Urinary bladder (tissue), 4 donors: ENCODE measurements at places on chromosomes 16 and 17. TPM values are rescaled to one million over a fixed set of nuclear protein-coding genes. Genes with fewer than 3 reads are reported as not detected.

CD300LF gene
- polyA plus RNA-seq: 1.3 TPM

ZNF469 gene
- 1.3 TPM for polyA plus RNA-seq

CCL1 gene
- polyA plus RNA-seq: not detected

MMP2 gene
- polyA plus RNA-seq: 430 TPM

NUPR1 gene
- polyA plus RNA-seq: 549 TPM

KRT14 gene
- 0.14 TPM for polyA plus RNA-seq

HLF gene
- 31.4 TPM for polyA plus RNA-seq

CACNG3 gene
- polyA plus RNA-seq: not detected

KRT15 gene
- 11.9 TPM for polyA plus RNA-seq

KIF18B gene
- 0.20 TPM for polyA plus RNA-seq

DYNLRB2 gene
- 0.77 TPM for polyA plus RNA-seq

- no peak for DNase-seq
Measured at GRCh38 chr17:10087355-10087754, 111.1 kb downstream of the GAS7 start.

- no peak for DNase-seq
Measured at GRCh38 chr16:77207030-77207429, 7.8 kb downstream of the SYCE1L start.

GRCh38 chr17:73901661-73902415, 257.6 kb upstream of the SDK2 start:
- no peak for DNase-seq

DNA sequence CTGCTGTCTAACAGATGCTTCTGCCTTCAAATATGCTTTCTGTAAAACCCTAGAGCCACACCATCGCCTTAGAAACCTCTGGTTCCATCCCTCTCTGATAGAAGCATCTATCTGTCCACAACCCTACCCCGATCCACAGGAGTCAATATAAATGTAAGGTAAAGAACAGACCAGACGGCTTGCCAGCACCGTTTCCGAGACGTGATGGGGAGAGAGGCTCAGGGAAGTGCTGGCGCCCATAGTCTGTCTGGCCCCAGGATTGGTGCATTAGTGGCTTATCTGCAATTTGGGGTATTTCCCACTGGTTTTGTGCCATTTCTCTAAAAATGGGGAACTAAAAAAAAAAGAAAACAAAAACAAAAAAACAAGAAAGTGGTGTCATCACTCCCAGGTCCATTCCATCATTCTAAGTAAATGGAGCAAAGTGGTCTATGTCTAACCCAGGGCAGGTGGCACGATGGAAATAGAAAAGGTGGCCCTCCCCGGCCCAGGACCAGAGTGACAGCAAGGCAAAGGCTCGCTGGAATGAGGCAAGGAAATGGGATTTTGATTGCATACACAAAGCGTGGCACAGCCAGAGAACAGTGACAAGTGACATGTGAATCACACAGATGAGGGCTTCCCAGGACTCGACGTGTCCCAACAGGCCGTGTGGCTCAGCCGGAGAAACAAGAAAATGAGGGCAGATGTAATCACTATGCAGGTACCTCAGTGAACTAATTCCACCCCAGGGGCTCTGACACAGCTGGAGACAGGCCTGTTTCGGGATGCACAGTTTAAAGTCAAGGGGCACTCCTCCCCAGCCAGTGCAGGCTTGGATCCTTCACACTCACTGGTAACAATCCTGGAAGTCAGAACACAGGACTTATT, 125.6 kb downstream of the GAS7 start:
- DNase-seq: peak; percentile 61

DNA sequence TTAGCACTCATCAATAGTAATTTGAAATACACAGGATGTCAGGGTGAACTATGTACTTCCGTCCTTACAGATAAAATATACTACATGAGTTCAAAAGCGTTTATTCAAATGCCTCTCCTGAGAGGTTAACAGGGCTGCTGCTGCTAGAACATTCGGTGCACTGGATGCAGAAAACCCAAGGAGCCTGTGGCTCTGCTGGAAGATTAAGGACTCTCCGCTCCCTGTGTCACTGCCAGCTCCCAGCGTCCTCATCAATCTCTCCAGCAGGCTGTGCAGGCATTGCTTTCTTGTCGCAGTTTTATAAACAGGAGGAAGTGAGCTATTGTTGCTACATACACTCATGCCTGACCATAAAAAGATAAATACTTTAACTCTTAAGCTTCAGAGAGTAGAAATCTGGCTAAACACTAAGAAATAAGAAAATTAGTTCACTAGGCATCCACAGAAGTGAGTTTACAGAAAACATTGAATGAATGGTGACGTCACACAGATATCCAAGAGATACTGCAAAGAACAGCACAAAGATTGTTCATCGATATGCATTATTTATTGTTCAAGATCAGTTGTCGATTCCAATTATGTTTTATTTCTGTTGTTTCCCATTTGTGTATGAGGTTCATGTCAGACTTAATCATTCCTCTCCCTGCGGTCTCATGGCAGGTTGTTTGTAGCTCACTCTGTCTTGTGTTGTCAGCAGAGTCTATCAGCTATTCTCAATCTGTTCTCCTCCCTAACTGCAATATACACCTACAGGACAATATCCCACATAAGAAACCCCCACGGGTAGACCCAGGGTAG, 127.9 kb upstream of the MON1B start:
- no peak for DNase-seq

- no peak for DNase-seq
Measured at GRCh38 chr17:82865274-82865673, 25.5 kb upstream of the ZNF750 start.

DNA sequence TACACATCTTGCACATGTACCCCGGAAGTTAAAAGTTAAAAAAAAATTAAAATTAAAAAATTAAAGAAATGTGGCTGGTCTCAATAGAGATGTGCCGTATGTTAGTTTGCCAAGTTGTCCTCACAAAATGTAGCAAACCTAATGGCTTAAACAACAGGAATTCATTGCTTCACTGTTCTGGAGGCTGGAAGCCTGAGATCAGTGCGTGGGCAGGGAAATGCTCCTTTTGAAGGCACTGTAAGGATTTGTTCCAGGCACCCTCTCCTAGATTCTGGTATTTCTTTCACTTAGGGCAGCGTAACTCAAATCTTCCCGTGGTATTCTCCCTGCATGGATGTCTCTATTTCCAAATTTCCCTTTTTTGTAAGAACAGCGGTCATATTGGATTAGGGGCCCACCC, 32.7 kb upstream of the MON1B start:
- no peak for DNase-seq

DNA sequence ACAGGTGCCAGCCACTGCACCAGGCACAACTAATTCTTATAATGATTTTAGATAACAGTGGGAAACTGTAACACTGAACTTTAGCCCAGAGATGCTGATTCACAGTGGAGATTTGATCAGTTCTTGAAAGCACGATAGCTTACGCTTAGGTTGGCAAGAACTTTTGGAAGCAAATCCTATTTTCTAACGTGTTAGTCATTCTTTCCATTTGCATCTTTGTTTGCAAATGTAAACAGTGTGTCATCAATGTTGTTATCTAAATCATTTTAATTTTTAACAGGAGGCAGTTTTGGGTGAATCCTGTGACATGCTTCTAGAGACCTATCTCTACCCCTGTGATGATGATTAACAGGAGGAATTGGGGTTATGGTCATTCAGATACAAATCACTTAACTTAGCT, 35.7 kb upstream of the GNA13 start:
- DNase-seq: no peak

- no peak for DNase-seq
Measured at GRCh38 chr17:77746896-77747554, 211.5 kb upstream of the TNRC6C start.

GRCh38 chr16:83533193-83533592, 274.6 kb upstream of the HSBP1 start:
- no peak for DNase-seq

DNA sequence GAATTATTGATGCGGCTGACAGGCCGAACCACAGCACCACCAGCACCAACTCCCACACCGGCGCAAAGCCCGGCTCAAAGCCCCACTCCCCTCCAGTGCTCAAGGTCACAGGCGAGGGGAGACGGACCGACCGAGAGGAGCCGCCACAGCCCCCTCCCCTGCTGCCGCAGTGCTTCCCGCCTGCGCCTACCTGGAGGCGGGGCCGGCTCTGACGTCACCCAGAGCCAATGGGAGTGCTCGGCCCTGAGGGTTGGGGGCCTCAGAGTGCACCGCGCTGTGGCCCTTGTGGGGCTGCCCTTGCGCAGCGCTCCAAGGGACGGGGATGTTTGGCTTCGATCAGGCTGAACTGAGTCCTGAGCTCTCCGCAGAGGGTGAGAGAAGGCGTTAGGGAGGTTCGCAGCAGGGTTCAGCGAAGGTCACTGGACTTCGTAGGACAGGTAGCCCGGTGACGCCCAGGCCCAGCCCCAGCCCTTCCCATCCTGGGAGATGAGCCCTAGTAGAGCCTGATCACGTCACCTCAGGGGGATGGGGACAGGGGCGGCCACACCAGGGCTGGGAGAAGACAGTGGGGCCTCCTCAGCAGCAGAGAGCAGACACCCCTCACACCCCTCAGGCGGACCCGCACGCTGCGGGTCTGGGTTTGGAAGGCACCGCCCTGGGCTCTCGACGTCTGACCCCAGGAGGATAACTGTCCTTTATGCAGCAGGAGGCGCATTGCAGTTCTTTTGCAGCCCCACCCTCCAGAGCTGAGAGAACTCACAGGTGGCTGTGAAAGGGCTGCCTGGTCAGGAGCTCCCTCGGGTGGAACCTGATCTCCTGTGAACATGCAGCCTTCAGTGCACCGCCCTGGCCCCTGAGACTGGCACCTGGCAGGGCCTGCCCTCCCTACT, 1.5 kb downstream of the NDRG4 start:
- no peak for DNase-seq

GRCh38 chr17:6592173-6592572, 35.8 kb upstream of the PITPNM3 start:
- DNase-seq: no peak

GRCh38 chr17:13736916-13737315, 135.2 kb upstream of the HS3ST3A1 start:
- no peak for DNase-seq

GRCh38 chr17:75182319-75182568, 515 bp downstream of the SUMO2 start:
- no peak for DNase-seq

- DNase-seq: no peak
Measured at GRCh38 chr16:81432937-81433557, 11.6 kb upstream of the CMIP start.

GRCh38 chr16:146646-147045, 5.8 kb upstream of the HBZ start:
- no peak for DNase-seq

- no peak for DNase-seq
Measured at GRCh38 chr16:68402748-68403040, 45.6 kb downstream of the SMPD3 start.

DNA sequence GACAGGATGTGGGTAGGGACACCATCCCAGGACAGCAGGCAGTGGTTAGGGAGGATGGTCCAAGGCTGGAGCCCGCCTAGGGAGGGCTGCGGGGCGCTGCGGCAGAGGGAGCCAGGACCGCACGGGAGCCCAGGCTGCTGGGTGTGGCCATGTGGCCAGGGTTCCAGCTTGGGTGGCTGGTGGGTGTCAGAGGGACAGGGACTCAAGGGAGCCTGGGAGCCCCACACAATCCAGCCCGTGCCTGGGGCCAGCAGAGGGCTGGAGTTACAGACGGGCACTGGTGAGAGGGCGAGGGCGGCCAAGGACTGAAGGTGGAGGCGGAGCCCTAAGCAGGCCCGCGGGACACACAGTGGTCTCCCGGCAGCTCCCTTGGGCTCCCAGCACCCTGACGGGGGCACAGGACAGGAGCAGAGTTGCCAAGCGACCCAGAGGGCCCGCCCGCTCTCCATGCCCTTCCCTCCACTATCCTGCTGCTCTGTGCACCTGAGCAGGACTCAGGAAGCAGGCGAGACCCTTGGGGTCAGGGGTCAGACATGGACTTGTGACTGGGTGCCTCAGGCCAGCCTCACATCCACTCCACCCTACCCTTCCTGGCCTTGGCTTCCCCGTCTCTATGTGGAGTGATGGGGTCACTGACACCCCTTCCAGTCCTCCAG, 7.1 kb downstream of the MRPL28 start:
- no peak for DNase-seq

- DNase-seq: no peak
Measured at GRCh38 chr16:88886420-88886844, 20.0 kb upstream of the PABPN1L start.

- DNase-seq: no peak
Measured at GRCh38 chr16:24853169-24853824, 7.5 kb downstream of the SLC5A11 start.

- no peak for DNase-seq
Measured at GRCh38 chr16:12341423-12341822, 364.9 kb downstream of the SNX29 start.

GRCh38 chr16:17235147-17235815, 235.5 kb downstream of the XYLT1 start:
- no peak for DNase-seq

GRCh38 chr17:9052921-9053320, 31.6 kb downstream of the NTN1 start:
- DNase-seq: no peak

GRCh38 chr16:5706211-5706610, 608.6 kb upstream of the EEF2KMT start:
- no peak for DNase-seq

DNA sequence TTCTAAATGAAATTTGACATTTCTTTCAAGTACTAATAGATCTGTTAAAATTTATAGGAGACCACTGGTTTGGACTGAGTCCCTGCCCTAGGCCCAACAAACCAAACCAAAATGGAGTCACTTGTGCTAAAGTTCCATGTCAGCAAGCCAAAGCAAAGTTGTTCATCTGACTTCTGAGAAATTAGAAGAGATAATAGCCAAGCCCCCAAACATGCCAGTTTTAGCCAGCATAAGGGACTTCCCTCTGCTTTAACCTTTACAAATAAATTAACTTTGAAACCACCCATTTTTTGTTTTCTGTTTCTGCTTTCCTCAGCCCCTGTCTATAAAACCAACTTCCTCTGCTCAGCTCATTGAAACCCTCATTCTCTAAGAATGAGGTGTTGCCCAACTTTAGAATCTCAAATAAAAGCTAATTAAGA, 18.9 kb downstream of the CDR2 start:
- no peak for DNase-seq

DNA sequence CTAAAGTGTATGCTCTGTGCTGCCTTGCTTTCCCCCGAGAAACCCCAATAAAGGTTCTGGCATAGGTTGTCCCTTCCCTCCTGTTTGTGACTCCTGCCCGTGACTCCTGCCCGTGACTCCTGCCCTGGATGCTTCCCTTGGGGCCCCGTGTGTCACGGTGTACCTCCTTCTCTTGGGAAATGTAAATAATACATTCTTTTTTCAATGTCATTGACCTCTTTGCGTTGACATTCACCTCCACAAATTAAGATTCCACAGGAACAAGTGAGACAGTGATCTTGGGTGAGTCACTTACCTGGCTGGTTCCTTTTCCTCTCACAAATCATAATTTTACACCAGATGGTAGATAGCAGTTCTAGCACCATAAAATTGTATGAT, 632 bp downstream of the CCL15 start:
- no peak for DNase-seq
